ENCODE measurements at places on chromosomes 13 and 19.

GRCh38 chr19:8208119-8208921 lies 850 bp upstream of the CERS4 start:
- no peak for DNase-seq

GRCh38 chr13:98540476-98540875 lies 36.4 kb downstream of the STK24 start:
- DNase-seq: no peak

DNA sequence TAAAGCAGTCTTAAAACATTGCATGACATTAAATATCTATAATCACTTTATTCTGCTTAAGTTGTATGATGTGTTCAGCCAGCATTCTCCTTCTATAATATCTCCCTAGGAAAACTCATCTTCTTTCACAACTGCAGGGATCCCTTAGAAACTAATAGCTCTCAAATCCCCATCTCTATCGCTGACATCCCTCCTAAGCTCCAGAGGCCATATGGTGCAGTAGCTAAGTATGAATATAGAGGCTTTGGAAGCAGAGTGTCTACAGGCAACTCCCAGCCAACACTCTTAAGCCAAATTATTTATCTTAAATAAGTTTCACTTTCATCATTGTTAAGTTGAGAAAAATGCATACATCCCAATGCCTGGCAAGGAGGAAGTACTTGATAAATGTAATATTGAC lies 349.5 kb upstream of the MIR17HG start:
- no peak for DNase-seq

GRCh38 chr19:5987077-5987818 lies 9.3 kb upstream of the RANBP3 start:
- DNase-seq: peak; percentile 68

DNA sequence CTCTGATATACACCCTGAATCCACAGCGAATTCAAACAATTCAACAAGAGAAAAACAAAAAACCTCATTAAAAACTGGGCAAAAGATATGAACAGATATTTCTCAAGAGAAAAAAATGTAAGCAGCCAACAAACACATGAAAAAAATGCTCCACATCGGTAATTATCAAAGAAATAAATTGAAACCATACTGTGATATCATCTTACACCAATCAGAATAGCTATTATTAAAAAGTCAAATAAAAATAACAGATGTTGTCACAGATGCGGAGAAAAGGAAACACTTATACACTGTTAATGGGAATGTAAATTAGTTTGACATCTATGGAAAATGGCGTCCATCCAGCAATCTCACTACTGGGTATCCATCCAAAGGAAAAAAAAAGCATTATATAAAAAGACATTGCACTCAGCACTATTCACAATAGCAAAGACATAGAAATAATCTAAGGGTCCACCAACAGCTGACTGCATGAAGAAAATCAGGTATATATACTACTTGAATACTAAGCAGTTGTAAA lies 1495.0 kb upstream of the PCDH20 start:
- DNase-seq: no peak

GRCh38 chr13:92260363-92260762 lies 861.9 kb downstream of the GPC5 start:
- DNase-seq: peak; percentile 3

DNA sequence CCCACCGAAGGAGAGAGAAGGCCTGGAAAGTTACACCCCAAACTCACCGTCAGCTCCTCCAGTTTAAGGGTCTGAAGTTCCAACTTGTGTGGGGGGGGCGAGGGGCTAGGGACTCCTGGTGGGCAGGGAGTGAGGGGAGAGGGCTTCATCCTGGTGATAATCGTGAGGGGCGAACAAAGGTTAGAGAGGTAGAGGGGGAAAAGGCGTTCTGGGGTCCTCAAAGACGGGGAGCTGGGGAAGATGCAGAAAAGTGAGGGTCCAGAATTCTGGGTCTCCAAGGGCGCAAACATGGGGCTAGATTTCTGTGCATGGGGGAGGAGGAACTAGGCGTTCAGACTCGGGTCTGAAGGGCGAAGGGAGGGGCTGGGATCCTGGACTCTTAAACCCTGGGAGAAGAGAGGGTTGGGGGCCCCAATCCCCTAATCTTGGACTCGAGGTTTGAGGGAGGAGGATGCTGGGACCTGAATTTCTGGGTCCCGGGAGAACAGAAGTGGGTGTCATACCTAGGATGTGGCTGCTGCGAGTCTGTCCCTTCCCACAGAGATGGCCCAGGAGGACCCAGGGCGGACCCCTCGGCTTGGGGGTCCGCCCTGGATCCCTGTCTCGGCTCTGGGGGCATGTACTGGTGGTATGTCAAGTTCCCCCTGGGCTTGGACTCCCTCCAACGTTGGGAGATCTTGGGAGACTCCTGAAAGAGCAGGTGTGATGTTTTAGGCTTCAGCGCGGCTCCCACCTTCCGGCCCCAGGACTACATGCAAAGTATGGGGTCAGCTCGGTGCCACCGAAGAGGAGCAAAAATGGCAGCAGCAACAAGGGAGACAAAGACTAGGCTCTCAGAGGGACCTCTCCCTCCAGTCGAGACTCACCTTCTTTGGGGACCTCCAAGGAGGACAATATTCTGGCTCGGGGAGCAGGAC lies 4.5 kb downstream of the MAMSTR start:
- no peak for DNase-seq

DNA sequence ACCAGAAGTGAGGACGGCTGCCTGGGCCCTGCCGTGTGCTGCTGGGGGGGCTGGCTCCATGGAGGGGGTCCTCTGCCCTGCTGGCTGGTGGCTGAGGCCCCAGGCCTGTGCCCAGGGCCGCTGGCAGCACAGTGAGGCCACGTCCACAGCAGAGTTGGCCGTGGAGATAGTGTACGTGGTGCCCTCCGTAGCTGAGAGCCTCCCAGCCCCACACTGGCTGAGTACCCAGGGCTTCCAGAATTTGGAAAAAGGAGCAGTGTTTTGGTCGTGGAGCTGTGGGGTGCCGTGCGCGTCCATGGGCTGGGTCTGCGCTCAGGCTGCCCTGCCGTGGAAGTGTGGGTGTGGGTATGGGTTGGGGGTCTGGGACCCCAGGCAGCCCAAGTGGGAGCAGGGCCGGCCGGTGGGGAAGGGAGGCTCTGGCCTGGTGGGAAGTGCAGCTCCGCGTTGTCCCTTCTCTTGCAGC lies 5.9 kb downstream of the PTBP1 start:
- no peak for DNase-seq

DNA sequence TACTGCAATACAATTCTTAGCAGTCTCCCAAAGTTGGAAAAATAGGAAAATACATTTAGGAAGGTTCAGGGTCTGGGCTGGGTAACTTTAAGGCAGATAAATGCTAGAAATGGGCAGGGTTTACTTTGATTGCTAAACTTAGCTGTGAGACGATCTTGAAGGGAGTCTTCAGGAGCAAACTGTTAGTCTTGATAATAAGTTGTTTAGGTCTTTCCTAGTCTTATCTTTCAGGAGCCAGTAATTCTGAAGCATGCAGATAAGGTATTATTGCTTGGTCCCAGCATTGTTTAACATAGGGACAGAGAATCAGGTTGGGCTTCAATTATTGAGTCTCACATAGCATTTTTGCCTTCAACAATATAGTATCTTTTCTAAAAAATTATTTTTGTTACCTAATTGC lies 262.4 kb upstream of the MIR17HG start:
- DNase-seq: no peak

- DNase-seq: no peak
Measured at GRCh38 chr13:59733744-59734143, 430.0 kb downstream of the DIAPH3 start.

GRCh38 chr13:95707442-95708390 lies 30.8 kb downstream of the DNAJC3 start:
- DNase-seq: no peak

- DNase-seq: peak; percentile 68
Measured at GRCh38 chr13:30463787-30464495, 1.8 kb downstream of the HMGB1 start.

DNA sequence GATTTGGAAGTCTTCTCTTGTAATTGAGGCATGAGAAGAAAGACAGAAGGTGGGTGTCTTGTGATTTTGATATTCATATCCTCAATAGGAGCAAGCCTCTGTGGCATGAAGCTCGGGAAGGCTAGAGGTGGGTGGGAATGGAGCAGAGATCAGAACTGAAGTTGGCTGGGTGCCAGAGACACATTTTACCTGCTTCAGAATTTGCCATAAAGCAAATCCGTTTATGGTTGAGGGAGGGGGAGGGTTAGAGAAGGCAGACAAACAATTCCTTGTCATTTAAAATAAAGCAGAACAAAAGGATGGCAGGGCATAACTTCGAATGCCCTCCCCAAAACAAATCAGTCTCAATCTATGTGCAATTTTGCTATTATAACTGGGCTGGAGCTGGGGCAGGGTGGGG lies 305.9 kb downstream of the KLF5 start:
- DNase-seq: no peak

- DNase-seq: no peak
Measured at GRCh38 chr19:34319785-34320184, 45.2 kb upstream of the GPI start.

GRCh38 chr19:50512112-50512998 lies 1.4 kb downstream of the ASPDH start:
- DNase-seq: no peak

DNA sequence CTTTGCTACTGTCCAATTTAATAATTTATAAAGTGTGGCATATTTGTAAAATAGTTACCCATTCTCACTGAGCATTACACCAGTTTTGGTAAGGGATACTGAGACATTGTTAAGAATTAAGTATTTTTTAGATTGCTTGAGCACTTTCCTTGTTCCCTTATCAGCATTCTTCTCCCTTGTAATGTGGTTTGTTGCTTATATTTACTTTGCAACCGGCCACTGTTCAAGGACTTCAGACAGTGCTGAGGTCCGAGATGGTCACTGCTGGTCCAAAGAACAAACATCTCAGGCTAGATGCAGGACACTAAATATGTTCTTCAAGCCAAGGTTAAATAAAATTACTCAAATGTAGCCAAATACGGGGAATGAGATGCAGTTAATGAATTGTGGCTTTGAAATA lies 161.4 kb downstream of the TM9SF2 start:
- no peak for DNase-seq

- DNase-seq: no peak
Measured at GRCh38 chr19:13959141-13959961, 7.0 kb downstream of the DCAF15 start.

- no peak for DNase-seq
Measured at GRCh38 chr13:74990992-74991391, 491.0 kb downstream of the TBC1D4 start.

DNA sequence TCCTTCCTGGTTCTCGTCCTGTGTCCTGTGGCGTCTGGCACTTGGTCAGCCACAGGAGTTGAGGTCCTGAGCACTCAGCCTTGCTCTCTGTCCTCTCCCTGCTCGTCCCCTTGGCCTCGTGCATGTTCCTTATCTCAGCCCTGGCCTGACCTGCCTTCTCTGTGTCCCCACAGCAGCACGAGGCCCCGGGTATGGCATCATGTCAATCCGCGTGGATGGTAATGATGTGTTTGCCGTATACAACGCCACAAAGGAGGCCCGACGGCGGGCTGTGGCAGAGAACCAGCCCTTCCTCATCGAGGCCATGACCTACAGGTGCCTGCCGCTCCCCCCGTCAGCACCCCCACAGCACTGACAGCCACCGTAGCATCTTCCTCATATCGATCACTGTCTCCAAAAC lies 4.7 kb downstream of the B3GNT8 start:
- DNase-seq: no peak

GRCh38 chr13:44219577-44220548 lies 153.8 kb upstream of the SERP2 start:
- peak; percentile 63 for DNase-seq

GRCh38 chr19:41619018-41619556 lies 7.8 kb downstream of the CEACAM4 start:
- no peak for DNase-seq

DNA sequence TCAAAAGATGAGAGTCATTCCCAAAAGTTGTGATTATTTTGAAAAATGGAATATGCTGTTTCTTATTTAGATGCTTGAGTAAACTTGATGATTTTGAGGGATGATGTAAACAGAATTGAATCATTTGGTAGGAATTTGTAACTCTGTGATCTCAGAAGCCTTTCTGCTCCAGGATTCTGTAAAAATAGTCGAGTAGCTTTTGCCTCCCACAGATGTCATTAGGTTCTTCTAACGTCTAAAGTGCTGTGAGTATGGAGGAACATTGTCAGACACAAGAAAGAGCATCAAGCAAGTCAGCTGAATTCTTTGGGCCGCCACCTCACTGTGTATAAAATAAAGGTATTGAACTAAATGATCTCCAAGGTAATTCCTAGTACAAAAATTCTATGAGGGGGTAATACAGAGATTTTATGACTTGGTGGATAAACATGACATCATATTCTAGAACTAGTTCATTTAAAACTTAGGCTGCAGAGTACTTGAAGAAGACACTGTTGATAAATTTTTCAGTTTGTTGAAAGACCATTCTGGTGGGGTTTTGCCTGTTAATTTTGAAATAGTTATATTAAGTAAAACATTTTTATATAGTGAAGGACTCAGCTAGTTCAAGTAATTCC lies 1.4 kb upstream of the GPR183 start:
- peak; percentile 59 for DNase-seq

- DNase-seq: no peak
Measured at GRCh38 chr13:113080361-113080831, 25.2 kb upstream of the F7 start.

DNA sequence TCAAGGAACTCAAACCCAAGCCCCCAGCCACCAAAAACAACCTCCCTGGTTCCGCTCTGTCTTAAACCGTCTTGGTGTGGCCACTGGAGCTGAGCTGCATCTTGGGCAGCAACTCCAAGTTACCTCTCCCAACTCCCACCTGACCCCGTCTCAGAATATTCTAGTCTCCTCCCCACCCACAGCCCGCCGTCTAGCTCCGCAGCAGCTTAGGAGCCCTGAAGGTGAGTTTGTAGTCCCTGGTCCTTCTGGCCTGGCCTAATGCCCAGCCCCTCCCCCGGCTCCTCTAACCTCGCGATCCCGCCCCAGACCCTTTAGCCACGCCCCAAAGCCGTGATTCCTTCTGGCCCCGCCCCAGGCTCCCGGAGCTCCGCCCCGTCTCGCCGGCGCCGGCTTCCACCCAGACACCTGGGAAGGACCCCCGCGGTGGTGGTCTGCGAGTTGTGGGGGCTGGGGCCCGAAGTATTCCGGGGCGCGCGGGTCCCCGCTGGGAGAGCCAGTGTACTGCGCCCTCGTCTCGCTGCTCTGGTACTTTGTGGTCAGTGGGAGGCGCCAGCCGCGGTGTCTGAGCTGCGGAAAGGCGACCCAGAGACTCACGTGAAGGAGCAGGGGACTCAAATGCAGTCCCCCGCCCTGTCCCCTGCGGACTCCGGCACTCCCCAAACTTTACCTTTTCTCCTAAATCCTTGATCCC lies 2.5 kb upstream of the LHB start:
- peak; percentile 50 for DNase-seq

DNA sequence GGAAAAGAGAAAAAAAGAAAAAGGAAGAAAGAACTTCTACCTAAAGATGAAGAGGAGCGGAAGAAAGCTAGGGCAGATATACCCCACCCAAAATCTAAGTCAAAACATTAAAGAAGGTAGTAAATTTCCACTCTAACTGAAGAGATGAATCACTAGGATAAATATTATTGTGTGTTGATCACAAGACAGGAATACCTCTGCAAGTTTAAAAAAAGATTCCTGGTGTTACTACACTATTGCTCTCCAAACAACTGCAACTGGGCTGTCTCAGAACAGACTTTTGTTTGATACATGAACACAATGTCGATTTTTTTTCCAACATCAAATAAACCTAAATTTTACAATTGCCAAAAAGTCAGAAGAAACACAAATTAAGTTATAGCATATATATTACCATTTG lies 6.8 kb downstream of the HSPH1 start:
- DNase-seq: no peak

- DNase-seq: no peak
Measured at GRCh38 chr19:31821346-31821745, 472.1 kb upstream of the TSHZ3 start.

- no peak for DNase-seq
Measured at GRCh38 chr13:25778808-25779305, 273.0 kb downstream of the SHISA2 start.

Measured in fibroblast of skin of right biceps (primary cell).